Activated CD8-positive, alpha-beta T cell treated with anti-CD3 and anti-CD28 coated beads for 36 hours (primary cell): ENCODE measurements at places on chromosomes 3 and 15. TPM values are rescaled to one million over a fixed set of nuclear protein-coding genes. Genes with fewer than 3 reads are reported as not detected.

The FBXL2 gene
- total RNA-seq, result not detected

The LNP1 gene
- 2.5 TPM for total RNA-seq

The CDCP1 gene
- total RNA-seq, result 0.32 TPM

- peak; percentile 45 for DNase-seq
These were observed 230.4 kb upstream of the CHRM5 start for GRCh38 chr15:33737687-33738601.

GRCh38 chr3:61724183-61724582 lies 162.8 kb downstream of the PTPRG start:
- DNase-seq, result no peak

- no peak for DNase-seq
These were observed 53.5 kb downstream of the DTWD1 start for GRCh38 chr15:49674370-49674769.

GRCh38 chr15:73746883-73747282 lies 6.3 kb downstream of the INSYN1 start:
- DNase-seq, result no peak

- no peak for DNase-seq
These were observed 144.7 kb upstream of the IQSEC1 start for GRCh38 chr3:13217736-13218540.
